ENCODE measurements at places on chromosomes 13 and 19.

DNA sequence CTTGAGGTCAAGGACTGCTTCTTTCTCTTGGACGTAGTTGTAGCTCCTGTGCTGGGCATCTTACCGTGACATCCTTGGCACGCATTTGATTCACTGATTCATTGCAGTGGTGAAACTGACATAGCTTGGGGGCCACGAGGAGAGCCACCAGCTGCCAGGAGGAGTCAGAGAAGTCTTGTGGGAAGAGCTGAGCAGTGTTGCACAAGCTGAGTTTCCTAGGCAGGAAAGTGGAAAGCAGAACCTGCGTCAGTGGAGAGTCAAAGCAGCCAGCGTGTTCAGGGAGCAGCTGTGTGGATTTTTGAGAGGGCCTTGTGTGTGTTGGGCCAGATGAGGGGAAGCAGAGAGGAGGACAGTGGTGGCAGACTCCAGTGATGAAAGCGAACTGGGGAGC is 5.3 kb upstream of the GPR183 start:
- DNase-seq: no peak

GRCh38 chr13:61156753-61157152 is 258.9 kb downstream of the PCDH20 start:
- DNase-seq: no peak

DNA sequence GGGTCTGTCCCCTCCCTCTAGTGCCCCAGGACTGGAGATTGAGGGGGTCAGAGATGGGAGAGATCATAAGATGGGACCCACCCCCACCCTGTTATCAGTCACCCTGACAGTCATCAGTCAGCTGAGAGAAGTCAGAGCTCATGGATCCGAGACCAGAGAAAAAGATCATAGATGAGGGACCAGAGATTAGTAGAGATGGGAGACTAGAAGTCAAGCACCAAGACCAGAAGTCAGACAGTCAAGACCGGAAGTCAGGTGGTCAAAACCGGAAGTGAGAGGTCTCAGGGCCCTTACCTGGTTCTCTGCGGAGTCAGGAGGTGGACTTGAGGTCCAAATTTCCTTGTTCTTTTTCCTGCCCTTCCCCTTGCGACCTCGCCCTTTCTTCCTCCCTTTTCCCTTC is 7.0 kb downstream of the COL5A3 start:
- no peak for DNase-seq

- no peak for DNase-seq
These were observed 131.5 kb downstream of the IER2 start for GRCh38 chr19:13281567-13282291.

DNA sequence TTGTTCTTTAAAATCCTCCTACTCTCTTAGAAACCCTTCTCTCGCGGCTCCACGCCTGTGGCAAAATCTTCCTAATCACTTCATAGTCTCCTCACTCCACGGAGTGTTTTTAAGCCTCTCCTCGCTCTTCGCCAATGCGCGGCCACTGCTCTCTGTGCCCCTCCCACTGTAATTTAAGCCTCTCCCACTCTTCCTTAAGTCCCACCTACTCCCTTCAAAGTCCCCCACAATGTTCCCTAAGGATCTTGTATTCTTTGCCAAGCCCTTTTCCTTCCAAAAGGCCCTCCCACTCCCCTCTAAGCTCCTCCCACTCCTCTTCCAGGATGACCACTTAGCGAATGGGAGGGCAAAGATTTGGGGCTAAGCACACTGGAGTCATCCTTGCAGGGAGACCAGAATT is 1.3 kb downstream of the FIZ1 start:
- DNase-seq: no peak

- peak; percentile 69 for DNase-seq
These were observed 59.7 kb downstream of the SPATA13 start for GRCh38 chr13:24220086-24220703.

All from COR-L47 (cell line).